ENCODE measurements at places on chromosomes 2 and 18.

- no peak for DNase-seq
Observed at GRCh38 chr2:227146456-227146855, 17.5 kb downstream of the COL4A4 start.

DNA sequence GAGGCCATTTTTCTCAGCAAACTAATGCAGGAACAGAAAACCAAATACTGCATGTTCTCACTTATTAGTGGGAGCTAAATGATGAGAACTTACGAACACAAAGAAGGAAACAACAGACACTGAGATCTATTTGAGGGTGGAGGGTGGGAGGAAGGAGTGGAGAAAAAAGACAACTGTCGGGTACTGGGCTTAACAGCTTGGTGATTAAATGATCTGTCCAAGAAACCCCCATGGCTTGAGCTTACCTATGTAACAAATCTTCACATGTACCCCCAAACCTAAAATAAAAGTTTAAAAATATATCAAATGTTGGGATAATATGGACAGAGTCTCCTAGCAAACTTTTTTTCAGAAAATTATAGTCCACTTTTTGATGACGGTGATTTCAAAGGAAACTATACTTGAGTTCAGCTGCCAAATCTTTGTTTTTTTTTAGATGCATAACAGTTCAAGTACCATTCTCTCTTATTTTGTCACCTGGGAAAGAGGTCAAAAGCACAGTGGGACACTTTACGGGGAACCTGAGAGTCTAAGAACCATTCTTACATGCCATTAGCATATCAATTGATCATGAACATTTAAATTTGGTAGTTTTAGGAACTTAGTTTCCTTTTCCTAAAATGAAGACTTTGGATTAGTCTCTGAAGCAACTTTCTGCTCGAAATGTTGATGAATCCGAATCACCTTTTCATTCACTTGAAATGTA is 835.0 kb downstream of the NRXN1 start:
- no peak for DNase-seq

DNA sequence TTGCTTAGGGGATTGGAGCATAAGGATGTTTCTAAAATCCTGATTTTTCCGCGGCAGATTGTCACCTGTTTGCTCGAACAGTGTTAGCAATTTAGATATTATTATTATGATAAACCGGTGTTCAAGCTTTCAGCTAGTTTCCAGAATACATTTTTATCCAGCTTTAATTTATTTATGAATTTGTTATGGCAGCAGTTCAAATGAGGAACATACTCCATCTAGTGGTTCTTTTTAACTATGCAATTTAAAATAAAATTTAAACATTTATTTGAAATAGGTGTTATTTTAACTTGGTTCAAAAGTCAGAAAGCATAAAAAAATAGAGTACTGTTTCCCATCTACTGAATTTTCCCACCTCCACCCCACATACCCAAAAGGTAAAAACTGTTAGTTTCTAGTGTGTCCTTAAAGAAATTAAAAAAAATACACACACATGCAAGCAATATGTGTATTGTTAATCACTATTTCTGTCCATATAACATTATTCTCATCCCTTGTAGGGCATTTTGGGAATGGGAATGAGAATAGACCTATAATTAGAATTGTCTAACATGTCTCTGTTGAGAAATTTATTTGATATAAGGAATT is 23.2 kb downstream of the ACOXL start:
- no peak for DNase-seq

DNA sequence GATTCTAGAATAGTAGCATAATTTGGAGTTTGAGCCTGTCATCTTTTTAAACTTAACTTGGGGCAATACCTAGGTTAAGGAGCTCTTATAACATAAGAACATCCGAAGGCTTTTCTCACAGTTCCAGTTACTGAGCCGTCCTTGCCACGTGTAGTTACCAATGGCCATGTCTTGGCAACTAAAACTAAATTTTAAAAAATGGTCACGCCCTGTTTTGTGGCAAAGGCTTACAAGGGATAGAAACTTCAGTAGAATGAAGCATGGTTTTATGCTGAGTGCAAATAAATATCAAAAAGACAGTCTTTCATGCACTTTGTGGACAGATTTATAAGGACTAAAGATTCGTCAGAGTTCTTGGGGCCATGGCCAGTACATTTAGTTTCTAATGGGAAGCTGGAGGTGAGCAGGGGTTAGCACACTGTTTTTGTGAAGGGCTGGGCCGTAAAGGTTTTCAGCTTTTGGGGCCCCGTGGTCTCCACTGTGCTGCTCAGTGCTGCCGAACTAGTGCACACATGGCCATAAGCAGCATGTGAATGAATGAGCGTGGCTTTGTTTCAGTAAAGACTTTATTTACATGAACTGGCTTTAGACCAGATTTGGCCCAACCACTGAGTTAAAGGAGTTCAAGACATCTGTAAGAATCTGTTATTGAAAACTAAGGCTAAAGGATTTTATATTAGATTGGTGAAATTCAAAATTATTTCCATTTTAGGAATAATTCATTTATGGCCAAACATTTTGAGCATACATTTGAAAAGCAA is 41.1 kb downstream of the GRHL1 start:
- DNase-seq: no peak

DNA sequence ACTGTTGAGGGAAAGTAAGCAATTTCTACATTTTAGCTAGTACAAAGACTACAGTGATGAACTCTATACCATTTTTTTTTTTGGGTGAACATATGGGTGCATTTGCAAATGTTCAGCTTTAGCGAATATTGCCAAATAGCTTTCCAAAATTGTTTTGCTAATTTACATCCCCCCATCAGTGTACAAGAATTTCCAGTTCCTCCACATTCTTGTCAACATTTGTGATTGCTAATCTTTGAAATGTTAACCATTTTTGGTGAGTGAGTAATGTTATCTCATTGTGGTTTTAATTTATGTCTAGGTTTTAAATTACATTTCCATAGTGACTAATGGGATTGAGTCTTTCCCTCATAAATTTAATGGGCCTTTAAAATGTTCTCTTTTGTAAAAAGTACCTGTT is 16.4 kb upstream of the CNRIP1 start:
- no peak for DNase-seq

GRCh38 chr2:234462218-234462992 is 34.5 kb downstream of the ARL4C start:
- DNase-seq: no peak

DNA sequence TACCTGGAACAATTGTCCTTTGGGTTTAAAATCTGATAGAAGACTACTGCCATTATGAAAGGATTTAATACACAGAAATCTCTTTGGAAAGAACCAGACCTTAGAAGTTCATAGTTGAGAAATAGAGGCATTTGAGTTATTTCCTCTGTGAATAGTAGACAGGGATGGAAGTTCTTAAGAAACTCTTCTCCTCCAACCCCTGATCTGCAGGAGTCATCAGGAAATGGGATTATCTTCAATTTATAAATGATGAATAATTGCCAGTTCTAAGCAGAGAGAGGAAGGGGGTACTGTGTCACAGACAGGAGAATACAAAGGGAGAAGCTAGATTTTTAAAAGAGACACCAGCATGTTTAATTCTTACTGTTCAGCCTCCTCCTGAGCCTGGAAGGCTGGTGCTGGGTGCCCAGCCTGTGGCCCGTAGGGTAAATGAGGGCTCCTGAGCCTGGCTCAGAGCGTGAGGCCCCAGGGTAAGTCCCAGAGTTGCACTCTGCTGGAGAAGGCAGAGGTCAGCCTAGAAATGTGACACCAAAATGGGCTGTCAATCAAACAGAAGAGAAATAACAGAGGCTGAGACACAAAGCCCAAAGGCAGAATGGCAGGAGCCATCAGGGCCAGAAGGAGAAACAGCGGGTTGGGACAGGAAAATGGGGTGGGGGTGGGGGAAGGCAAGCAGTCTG is 58.2 kb upstream of the PKDCC start:
- DNase-seq: no peak

DNA sequence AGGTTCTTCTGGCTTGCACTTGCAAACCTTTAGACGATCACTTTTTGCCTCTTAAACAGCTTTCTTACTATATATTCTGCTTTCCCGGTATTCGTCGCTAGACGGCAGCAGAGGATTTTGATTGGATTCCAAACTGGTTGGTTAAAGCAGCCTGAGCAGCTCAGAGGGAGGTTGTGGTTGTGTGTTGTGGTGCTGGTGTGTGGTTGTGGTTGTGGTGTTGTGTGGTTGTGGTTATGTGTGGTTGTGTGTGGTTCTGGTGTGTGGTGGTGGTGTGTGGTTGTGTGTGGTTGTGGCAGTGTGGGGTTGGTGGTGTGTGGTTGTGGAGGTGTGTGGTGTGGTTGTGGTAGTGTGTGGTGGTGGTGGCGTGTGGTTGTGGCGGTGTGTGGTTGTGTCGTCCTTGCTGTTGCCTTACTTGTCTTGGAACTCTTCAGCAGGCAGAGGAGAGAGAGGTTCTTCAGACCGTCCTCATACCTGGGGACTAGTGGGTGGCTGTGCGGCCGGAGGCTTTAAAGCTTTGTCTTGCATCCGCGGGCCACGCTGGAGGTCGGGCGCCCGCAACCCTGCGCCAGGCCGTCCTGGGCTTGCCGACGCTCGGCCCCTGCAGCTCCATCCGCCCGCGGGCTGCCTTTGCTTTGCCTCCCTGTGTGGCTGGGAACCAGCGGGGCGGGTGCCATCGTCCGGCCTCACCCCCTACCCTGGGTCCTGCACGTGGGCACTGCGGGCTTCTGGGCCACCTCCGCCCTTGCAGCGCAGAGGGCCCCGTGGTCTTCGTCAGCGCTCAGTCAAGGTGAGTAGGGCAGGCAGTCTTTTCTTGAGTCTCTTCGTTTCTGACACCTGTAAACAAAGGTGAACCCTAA is 190.8 kb downstream of the ARHGAP28 start:
- no peak for DNase-seq

GRCh38 chr2:38192976-38193375 is 117.0 kb upstream of the CYP1B1 start:
- no peak for DNase-seq

DNA sequence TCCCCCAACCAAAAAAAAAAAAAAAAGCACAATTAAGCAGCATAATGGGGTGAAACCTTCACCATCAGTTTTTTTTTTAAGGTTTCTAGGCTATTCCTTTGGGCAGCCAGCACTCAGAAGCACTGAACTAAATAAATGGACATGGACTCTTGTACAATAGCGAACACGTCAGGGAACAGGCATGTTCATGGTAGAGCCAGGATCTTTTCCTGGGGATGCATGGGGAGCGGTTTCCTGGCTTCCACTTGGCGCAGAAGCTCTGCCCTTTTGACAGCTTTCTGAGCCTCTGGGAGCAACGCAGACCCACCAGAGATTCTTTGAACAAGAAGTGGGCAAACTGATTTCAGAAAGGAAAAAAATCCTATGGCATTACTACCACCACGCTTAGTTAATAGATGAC is 35.0 kb downstream of the ALPK2 start:
- no peak for DNase-seq

DNA sequence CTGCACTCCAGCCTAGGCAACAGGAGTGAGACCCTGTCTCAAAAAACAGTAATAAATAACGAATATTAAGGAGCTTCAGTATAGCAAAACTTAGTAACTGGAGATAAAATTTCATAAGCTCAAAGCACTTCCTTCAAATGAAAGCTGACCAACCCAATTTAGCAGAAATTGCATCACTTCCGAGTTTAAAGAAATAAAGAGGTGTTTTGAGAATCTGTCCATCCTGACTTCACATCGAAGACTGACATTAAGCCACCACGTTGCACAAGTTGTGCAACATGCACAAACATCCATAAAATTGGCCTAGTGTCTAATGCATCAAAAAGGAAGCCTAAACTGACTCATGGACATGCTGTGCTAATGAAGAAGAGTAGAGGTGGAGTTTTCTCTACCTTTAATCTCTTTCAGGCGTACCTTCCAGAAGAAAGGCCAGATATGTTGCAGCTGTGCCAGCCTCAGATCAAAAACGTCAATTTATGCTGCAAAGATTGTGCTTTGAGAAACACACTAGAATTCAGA is 7.7 kb upstream of the DSG3 start:
- DNase-seq: no peak

DNA sequence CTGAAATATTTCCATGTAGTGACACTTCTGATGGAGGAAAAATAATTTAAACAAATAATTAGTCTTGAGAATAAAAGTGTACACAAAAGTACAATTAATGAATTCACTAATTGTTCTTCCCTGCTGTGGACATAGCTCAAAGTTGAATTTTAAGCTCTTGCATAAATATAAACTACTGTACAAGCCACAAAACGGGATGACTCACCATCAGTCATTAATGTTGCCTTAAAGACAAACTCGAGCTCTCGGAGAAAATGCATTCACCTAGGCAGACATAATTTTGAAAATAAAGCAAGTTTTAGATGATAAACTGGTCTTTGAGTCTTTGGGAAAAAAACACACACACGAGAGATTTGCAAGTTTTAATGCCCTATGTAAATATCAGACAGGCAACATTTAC is 436.4 kb downstream of the ZNF521 start:
- no peak for DNase-seq

GRCh38 chr2:77009307-77009706 is 512.9 kb downstream of the LRRTM4 start:
- DNase-seq: no peak

- DNase-seq: no peak
Observed at GRCh38 chr2:215429424-215429823, 6.4 kb downstream of the FN1 start.

DNA sequence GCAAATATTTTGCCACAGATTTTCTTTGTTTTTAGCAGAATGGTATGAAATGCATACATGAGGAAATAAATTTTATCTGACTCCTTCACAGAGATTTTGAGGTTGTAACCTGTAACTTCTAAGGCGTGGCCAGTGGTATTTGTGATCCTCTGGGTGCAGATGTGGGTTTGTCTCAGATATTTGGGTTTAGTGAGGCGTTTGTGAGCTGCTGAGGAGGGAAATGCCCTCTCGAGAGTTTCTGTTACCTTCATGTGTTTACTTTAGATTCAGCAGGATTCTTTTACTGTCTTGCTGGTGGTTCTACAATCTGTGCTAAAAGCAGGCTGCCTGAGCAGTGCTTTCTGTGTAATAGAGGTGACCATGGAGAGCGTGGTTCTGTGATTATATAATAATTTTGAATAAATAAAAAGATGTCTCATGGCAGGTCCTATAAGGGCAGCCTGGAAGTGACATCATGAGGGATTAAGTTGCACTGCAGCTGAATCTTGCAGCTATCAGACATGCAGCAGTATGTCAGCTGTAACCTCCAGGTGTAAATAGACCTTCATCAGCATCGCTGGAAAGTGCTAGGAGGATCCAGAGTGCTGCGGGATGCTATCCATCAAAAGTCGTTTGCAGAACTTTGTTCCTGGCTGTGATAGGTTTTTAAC is 34.1 kb downstream of the TANC1 start:
- DNase-seq: no peak

DNA sequence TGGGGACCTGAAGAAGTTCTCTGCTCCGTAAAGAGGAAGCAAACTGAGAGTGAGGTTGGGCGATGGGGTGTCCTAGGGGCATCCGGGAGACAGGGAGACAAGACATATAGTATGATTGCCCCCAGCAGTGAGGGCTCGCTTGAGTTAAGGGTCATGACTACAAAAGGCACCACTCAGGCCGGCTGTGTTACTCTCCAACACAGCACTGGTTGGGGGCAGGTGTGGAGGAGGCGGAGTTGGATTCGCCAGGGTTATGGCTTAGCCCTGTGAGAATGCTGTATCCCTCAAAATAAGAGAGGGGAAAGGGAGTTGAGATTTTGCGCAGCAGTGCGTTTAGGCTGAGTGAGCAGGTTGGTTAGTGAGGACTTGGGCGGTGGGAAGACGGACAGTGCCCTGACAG is 12.0 kb downstream of the DYSF start:
- no peak for DNase-seq

GRCh38 chr2:60553495-60554073 is at the start of gene BCL11A:
Gene BCL11A (minus strand): TSS chr2:60553654. CDS start chr2:60553270, 384 bp downstream.
- no peak for DNase-seq

- no peak for DNase-seq
Observed at GRCh38 chr2:124080281-124081153, 55.4 kb downstream of the CNTNAP5 start.

GRCh38 chr2:46181789-46182530 is 115.2 kb upstream of the EPAS1 start:
- DNase-seq: no peak

GRCh38 chr2:101806701-101807100 is 109.2 kb downstream of the MAP4K4 start:
- no peak for DNase-seq
